ENCODE measurements at places on chromosomes 1 and 21.

DNA sequence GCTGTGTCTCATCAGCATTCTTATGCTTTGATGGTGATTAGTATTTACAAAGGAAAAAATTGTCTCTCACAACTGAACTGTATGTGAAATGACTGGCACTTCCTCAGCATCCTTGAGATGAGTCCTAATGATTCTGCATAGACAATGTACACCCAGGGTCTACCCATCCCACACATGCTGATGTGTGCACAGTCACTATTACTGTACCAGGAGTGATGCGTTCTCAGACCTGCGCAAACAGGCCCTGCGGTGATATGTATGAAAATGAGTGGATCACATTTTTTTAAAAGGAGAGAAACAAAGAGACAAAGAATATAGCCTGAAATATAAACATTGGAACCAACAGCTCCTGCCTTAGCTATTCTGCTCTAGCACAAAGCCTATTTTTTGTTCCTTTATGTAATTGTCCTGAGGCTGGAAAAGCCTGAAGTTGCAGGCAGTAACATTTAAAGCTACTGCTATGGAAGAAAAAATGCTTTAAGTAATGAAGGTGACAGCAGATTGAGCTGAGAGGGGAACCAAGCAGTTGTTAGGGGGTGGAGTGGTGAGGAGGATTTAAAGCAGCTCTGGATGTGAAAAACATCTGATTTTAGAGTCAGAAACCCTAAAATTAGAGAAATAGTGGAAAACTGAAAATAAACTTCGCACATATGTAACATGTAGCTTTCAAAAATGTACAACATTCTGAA is 5.5 kb downstream of the RCAN1 start:
- no peak for DNase-seq

GRCh38 chr1:172751683-172752082 is 92.8 kb downstream of the FASLG start:
- DNase-seq = no peak

DNA sequence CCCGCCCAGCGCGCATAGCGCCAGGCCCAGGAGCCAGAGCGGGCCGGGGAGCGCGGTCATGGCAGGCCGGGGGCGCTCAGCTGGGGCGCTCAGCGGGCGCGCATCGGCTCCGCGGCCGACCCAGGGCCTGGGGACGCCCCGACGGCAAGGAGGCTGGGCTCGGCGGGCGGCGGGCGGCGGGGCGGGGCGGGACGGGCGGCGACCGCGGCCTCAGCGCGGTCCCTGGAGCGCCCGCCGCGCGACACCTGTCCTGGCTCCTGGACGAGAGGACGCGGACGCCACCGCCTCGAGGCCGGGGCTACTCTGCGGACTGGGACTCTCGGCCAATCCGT is 273 bp downstream of the BMP8B start:
- DNase-seq = no peak

GRCh38 chr1:168092566-168093355 is 44.0 kb downstream of the GPR161 start:
- no peak for DNase-seq

- DNase-seq = no peak
Measured at GRCh38 chr1:160781914-160782689, 13.9 kb upstream of the LY9 start.

GRCh38 chr1:94927405-94928175 is 680 bp upstream of the CNN3 start:
- DNase-seq = no peak

DNA sequence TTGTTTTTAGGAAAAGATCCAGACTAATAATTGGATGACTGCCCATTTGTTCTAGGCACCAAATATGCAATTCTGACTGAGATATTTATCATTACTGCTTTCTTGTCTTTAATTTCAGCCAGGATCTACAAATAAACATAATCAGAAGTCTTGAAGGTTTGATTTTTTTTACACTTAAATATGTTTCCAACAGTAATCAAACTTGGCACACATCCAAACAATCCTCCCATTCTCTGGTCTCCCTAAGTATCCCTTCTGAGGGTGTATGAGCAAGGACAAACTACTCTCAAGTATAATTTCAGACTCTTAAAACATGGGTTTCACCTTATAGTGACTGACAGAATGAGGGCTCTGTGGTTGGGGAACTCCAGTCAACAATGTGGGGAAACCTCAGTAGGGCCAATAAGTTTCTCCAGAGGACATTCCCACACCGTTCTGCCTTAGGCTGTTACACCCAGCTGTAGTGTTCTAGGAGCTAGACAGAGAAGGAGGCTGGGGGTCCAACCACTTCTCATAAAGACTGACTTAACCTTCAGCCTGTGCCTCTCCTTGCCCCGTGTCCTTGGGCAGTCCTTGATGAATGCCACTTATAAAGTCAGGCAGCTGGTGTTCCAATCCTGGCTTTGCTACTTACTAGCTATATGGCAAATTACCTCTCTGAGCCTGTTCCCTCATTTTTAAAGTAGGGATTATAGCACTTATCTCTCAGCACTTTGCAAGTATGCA is 1.5 kb upstream of the PALMD start:
- DNase-seq = no peak

GRCh38 chr1:115807723-115808122 is 33.2 kb downstream of the NHLH2 start:
- no peak for DNase-seq

DNA sequence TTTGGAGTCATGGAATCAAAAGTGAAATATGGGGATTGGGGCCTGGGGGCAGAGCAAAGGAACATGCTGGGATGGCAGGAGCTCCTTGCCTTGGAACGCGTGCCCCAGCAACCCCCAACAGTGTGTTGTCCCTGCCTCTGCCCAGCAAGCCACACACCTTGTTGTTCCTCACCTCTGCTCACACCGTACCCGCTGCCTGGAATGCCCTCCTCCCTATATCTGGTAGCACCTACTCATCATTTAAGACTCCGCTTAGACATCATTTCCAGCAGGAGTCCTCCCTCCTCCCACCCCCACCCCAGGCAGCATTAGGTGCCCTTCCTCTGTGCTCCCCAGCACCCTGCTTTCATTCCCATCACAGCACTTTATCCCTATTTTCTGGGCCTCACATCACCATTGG is 7.8 kb downstream of the NECTIN4 start:
- no peak for DNase-seq

GRCh38 chr1:36553591-36554322 is 71.0 kb upstream of the CSF3R start:
- peak; percentile 49 for DNase-seq

Measured in 8988T (cell line).